HFFc6 (cell line): ENCODE measurements at places on chromosomes 2 and 18. TPM values are rescaled to one million over a fixed set of nuclear protein-coding genes. Genes with fewer than 3 reads are reported as not detected.
A peak's percentile ranks its signal among the peaks of the same experiment; 100 is the strongest.

DNA sequence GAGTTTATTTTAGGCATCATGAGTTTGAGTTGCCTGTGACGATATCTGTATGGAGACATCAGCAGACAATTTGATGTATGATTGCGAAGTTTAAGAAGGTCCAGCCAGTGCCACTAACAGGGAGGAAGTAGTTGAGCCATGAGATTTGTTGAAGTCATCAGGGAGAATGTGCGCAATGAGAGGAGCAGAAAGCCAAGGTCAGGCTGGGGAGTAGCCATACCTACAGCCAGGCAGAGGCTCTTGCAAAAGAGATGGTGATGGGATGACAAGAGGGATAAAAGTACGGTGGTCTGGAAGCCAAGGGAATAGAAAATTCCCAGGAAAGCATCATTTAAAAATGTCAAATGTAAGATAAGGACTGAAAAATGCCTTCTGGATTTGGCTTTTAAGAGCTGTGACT lies 51.2 kb downstream of the LIMS1 start:
- DNase-seq, result no peak
- H3K36me3 ChIP-seq, result no peaks in the 10 kb centered on the region
- peaks cover 2% of the 10 kb centered on the region for H3K27me3 ChIP-seq
- H3K4me3 ChIP-seq, result peak overlapping the region; percentile 75
- peaks cover 76% of the 10 kb centered on the region for H3K4me1 ChIP-seq

DNA sequence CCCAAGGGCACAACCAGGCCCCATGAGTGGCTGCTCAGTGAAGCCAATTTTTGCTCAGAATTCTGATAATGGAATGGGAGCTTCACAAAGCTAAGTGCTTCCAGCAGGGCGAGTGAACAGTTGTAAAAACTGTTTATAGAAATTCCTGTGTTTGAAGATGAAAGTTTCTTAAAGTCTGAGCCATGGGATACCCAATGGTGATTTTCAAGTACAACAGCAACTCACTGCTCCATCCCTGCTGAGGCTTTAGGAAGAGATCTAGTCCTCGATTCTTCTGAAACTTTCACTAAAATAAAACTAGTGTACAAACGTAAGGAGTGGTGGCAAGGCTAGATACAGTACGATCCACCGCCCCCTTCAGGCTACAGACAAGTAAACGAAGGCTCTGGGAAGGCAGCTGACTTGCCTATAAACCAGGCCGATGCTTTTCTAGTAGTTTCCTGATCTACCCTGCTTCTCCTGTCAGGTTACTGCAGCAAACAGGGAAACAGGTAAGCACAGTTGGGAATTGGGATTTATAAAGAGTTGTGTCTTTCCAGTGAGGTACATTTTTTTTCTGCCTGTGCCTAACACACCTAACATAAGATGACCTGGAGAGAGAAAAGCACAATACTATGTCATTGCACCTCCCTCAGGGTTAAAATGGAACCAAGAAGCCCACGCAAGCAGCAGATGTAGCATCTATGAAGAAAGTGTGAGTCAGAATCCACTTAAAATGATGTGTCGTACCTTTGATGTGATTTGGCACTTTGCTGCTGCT lies 108.7 kb downstream of the UXS1 start:
- no peak overlapping the region; the same call in 1 of the 2 replicates for H3K4me3 ChIP-seq
- H3K36me3 ChIP-seq, result no peaks in the 10 kb centered on the region
- peaks cover 8% of the 10 kb centered on the region for H3K27me3 ChIP-seq
- no peak overlapping the region for H3K27ac ChIP-seq
- DNase-seq, result peak; percentile 60

RAMP1 gene
- total RNA-seq, result 0.69 to 1.3 TPM (median 0.87 TPM) in 3 replicates

GRCh38 chr2:177147093-177147694 lies 65.4 kb upstream of the HNRNPA3 start:
- no peaks in the 10 kb centered on the region for H3K36me3 ChIP-seq
- H3K4me3 ChIP-seq, result no peak overlapping the region
- no peak overlapping the region for H3K27ac ChIP-seq
- peaks cover 14% of the 10 kb centered on the region for H3K27me3 ChIP-seq
- peak; percentile 65 for DNase-seq

METTL4 gene
- 6.5 and 9.4 TPM in 2 replicates for total RNA-seq
